ENCODE measurements at places on chromosomes 1 and 21.

GRCh38 chr1:150237746-150238145, 1.8 kb upstream of the ANP32E start:
- no peak for DNase-seq

GRCh38 chr21:38433471-38433870, 64.8 kb downstream of the ERG start:
- DNase-seq, result no peak

DNA sequence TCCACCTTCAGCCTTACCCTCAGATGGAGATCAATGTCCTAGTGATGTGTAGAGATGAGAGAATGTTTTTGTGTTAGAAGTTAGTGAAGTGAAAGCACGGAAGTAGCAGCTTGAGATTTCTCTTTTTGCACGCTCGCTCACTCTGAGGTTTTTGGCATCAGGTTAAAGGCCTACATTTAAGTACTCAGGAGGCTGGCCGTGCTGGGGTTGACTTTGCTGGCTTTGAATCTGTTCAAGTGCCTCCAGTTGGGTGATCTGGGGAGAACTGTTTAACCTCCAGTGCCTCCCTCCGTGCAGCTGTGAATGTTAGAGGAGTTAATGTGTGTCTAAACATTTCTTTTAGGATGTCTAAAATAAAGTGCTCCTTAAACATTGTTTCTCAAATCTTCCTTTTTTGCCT, 13.9 kb downstream of the PHGDH start:
- no peak for DNase-seq

DNA sequence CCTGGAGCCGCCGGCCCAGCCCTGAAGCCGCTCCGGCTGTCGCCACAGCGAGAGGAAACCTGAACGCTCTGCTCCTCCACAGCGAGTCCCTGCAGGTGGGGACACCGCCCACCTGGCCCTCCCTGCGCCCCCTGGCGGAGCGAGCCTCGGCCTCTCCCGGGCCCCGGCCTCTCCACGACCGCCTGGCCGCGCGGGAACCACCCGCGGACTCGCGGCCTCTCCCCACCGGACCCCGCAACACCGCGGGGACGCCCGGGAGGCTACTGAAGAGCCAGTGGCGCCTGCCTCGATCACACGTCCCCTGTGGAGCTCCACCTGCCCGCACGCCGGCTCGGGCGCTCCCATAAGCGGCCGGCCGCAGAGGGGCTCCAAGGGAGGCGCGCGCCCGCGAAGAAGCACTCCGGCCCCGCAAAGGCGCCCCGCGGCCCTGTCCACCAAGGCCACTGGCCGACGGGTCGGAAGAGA, 109.6 kb downstream of the KCNN3 start:
- peak; percentile 83 for DNase-seq

- no peak for DNase-seq
These were observed 632 bp downstream of the TMEM79 start for GRCh38 chr1:156284757-156285156.

DNA sequence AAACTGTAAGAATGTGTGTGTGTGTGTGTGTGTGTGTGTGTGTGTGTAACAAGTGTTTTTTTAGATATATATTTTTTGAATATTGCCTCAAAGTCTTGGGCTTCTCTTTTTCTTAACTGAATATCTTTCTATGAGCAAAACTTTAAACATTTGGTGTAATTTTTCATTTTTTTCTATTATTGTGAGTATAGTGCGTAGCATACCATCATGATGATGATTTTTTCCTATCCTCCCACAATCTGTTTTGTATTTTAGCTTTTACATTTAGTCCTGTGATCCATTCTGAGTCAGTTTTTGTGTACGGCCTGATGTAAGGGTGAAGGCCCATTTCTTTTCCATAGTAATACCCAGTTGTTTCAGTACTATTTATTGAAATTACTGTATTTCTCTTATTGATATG, 680.6 kb downstream of the TTLL7 start:
- no peak for DNase-seq

DNA sequence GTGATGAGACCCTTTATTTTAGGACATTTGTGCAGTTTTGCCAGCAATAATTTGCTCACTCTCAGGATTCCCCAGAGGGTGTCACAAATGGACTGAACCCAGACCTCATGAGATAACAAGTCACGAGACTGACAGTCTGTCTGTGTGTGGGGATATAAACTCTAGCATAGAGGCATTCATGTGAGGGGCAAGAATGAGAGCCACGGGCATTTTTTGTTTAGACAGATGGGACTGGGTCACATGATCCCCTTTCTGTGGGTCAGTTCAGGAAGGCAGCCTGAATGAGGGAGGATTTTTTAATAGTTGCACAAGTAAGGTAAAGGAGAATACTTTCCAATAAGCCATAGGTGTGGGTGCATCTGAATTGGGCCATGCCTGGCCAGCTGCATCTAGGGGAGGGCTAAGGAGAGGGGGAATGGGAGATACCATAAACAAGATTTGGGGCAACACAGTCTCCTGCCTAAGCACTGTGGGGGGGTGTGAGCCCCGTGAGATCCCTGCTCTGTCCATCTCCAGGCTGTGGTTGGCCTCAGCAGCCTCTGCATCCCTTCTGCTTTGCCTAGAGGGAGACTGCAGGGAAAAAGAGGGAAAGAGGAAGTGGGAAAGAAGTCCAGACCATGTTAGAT, 66.6 kb downstream of the NAV1 start:
- DNase-seq, result no peak

GRCh38 chr21:36337099-36337509, 17.1 kb downstream of the MORC3 start:
- no peak for DNase-seq

All from stimulated activated CD4-positive, alpha-beta T cell treated with anti-CD3 and anti-CD28 coated beads, Interleukin-15, amount 100 ng/mL, for 1 hour (primary cell).